ENCODE measurements at places on chromosomes 16 and 17.

DNA sequence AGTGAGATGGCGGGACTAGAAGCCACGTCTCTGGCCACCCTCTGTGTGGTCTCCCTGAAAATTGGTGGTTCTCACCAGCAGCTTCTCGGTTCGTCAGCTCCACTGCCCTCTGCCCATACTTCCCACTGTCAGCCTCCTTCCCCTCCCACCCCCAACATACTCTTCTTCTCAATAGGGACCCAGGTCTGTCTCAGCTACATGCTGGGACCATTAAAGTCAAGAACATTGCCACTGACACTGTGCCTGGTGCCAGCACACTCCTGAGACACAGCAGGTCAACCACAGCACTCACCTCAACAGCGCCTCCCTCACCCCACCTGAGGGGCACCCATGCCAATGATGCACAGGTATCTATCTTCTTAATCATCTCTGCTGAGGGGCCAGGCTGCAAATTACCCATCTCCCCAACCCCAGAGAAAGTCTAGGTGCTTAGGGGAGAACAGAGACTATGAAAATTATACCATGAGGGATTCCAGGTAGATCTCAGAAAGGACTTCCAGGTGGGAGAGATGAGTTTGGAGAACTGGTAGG is 1.3 kb downstream of the PLXDC1 start:
- DNase-seq = no peak

DNA sequence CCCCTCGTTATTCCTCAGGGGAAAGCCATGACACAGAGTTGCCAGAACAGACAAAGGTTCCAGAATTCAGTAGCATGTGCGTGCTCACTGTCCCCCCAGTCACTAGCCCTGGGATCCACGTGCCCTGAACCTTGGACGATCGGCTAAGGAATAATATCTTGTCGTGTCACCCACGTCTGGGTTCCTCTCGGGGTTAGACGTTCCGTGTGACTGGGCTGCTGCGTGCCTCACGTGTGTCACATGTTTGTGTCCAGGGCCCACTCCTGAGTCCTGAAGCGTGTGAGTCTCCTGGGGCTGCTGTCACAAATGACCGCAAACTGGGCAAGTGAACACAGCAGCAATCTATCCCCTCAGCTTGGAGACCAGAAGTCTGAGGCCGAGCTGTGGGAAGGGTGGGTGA is 12.4 kb upstream of the ZNF469 start:
- no peak for DNase-seq

DNA sequence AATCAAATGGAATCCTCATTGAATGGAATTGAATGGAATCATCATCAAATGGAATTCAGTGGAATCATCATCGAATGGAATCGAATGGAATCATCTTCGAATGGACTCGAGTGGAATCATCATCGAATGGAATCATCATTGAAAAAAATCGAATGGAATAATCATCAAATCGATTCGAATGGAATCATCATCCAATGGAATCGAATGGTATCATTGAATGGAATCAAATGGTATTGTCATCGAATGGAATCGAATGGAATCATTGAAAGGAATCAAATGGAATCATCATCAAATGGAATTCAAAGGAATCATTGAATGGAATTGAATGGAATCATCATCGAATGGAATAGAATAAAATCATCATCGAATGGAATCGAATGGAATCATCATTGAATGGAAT is 619.3 kb downstream of the TP53TG3F start:
- DNase-seq = no peak

DNA sequence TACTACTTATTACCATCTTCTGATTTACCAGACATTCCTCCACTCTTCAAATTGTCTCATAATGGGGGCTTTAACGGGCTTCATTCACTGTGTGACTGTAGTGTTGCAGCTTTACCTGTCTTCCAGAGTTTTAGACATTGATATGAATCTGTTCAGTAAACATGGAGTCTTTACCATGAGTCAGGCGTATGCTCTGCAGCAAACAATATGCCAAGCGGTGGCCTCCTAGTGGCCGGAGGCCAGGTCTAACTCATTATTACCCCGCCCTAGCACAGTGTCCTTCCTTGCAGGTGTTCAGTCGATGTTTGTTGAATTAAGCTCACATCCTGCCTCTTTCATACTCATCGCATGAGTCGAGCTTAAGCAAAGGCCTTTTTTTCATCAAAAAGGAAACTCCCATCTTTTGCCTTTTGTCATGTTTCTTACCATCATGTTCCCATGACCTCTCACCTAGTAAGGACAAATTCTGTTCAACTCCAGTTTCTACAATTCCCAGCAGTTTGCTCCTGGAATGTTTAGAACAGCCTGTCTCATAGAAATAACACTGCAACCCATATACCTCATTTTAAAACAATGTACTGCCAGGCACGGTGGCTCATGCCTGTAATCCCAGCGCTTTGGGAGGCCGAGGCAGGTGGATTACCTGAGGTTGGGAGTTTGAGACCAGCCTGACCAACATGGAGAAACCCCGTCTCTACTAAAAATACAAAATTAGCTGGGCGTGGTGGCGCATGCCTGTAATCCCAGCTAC is 39.4 kb downstream of the TUBD1 start:
- DNase-seq = no peak

DNA sequence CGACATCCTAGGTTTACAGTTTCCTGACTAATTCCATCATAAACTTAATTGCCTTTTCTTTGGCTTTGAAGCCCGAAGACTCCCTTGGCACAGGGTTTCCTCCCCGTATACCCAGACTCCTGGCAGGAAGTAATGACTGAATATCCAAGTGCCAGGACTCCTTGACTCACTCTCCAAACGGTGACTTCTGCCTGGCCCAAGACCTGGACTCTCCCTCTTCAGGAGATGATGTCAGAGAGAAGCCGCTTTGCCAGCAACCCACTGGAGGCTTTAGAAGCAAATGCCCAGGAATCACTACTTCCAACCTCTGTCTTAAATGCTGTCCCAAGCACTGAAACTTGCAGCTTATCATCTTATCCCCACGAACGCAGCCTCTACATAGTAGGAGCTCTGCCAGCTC is 146.5 kb downstream of the RGS9 start:
- no peak for DNase-seq

GRCh38 chr17:32461853-32462617 is 17.7 kb downstream of the PSMD11 start:
- DNase-seq = peak; percentile 73

DNA sequence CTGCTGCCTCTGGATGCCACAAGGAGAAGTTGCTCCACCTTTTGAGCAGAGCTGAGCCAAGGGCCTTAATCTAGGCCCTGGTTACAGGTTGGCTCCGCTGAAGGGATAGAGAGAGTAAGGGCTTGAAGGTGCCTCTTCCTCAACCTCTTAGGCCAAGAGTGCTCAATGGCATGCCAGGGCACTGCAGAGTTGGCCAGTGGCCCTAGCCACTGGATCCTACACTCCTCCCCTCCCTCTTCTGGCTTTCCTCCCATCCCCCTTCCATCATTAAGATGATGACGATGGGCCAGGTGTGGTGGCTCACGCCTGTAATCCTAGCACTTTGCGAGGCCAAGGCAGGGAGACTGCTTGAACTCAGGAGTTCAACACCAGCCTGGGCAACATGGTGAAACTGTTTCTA is 50.5 kb downstream of the MYO18A start:
- DNase-seq = no peak

DNA sequence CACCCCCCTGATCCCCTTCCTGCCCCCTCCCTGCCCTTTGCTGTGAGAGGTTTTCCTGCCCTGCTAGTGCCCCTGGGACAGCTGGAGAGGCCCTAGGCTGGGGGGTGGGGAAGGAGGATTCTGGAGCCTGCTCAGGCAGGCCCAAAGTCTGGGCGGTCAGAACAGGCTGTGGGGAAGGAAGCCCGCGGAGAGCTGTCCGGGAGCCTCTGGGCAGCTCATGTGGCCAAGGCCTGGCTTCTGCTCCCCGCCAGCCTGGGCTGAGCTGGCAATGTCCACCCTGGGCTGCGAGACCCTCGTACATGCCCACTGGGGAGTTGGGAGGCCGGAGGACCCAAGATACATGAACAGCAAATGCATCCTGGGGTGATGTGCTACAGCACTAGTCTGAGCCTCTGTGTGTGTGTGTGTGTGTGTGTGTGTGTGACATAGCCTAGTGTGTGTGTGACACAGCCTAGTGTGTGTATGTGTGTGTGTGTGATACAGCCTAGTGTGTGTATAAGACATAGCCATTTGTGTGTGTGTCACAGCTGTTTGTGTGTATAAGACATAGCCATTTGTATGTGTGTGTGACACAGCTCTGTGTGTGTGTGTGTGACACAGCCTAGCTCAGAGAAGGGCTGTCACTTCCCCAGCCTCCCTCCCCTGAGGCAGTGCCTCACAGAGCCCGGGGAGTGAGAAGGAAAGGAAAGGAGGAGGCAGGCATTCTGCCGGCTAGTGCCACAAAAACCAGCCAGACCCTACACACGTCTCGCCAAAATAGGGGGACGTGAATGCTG is 201.4 kb upstream of the CIBAR2 start:
- no peak for DNase-seq

Data from stimulated activated CD4-positive, alpha-beta T cell treated with anti-CD3 and anti-CD28 coated beads, Interleukin-2, amount 100 ng/mL, for 48 hours (primary cell).